Stimulated activated CD8-positive, alpha-beta memory T cell treated with anti-CD3 and anti-CD28 coated beads, Interleukin-15, amount 100 ng/mL, for 24 hours (primary cell): ENCODE measurements at places on chromosomes 2 and 18.

DNA sequence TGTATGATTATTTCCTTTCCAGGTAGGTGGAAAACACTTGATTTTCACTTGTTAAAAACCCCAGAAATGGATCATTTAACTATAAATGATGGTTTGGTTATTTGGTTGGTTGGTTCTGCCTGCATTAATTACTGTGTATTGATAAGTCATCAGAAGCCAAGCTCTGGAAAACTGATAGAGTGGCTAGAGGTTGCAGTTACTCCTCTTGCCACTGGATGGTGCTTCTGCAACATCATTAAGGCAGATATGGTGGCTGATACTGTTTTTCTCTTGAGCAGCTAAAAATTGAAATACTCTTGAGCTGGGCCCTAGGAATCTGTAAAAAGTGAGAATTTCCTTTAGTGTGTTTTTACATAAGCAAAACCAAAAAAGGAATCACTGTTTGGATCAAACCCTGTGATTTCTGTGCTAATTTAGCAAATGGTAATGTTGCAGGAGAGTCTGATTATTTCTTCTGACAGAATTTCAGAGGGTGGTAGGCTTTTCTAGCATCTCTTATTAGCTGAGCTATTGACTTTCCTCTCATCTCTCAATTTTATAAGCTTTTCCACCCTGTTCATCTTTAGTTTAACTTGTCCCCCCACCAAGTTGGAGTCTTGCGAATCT lies 54.3 kb downstream of the RAB10 start:
- no peak for DNase-seq

- DNase-seq: no peak
Observed at GRCh38 chr2:240605867-240606743, 19.2 kb upstream of the GPR35 start.

DNA sequence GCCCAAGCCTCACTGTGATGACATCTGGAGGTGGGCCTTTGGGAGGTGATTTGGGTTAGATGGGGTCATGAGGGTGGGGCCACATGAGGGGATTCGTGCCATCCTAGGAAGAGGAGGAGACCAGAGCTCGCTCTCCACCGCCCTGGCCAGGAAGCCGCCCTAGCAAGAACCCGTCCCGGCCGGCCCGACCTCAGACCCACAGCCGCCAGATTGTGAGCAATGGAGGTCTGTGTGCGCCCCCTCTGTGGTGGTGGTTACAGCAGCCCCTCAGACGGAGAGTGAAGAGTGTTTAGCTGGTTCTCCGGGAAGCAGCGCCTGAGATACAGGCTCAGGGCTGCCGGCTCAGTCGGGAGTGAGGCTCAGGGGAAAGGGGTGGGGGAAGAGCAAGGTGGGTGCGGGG lies 83.3 kb downstream of the RTP5 start:
- no peak for DNase-seq

GRCh38 chr2:152372438-152372984 lies 37.5 kb downstream of the FMNL2 start:
- DNase-seq: no peak
